ENCODE measurements at places on chromosomes 1 and 21.

GRCh38 chr1:3817138-3817740 is 20.9 kb upstream of the LRRC47 start:
- DNase-seq = no peak

- no peak for DNase-seq
These were observed 66.0 kb downstream of the SYDE2 start for GRCh38 chr1:85134583-85135391.

DNA sequence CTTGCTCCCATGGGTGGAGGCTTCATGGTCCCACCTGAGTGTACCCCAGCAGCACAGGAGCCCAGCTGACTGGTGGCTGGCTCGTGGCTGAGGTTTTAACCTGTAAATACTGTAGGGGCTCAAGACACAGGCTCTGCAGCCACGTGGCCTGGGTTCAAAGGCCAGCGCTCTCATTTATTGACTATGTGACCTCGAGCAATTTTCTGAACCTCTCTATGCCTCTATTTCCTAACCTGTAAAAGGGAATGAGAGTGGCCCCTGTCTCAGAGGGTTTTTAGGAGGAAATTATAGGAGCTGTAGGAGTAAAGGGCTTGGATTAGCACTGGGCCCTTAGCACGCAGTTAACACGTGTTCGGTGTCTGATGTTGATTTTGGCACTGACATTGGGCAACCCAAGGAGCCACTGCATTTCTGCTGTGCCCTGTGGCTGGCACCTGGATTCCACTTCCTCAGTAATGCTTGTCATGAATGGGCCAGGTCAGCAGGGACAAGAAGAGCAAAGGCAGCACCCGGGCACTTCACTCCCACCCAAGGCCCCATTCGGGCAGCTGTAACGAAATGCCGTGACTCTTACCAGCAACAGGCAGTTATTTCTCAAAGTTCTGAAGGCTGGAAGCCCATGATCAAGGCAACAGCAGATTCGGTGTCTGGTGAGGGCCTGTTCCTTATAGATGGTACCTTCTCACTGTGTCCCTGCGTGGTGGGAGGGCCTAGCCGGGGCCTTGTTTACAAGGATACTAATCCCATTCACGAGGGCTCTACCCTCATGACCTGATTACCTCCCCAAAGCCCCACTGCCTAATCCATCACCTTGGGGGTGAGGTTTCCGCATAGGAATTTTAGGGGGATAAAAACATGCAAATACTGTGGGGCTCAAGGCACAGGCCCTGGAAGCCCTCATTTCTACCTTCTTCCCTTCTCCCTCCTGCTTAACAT is 25.2 kb downstream of the ARHGEF10L start:
- DNase-seq = no peak

- no peak for DNase-seq
These were observed 318.7 kb upstream of the ST6GALNAC5 start for GRCh38 chr1:76548513-76549100.

DNA sequence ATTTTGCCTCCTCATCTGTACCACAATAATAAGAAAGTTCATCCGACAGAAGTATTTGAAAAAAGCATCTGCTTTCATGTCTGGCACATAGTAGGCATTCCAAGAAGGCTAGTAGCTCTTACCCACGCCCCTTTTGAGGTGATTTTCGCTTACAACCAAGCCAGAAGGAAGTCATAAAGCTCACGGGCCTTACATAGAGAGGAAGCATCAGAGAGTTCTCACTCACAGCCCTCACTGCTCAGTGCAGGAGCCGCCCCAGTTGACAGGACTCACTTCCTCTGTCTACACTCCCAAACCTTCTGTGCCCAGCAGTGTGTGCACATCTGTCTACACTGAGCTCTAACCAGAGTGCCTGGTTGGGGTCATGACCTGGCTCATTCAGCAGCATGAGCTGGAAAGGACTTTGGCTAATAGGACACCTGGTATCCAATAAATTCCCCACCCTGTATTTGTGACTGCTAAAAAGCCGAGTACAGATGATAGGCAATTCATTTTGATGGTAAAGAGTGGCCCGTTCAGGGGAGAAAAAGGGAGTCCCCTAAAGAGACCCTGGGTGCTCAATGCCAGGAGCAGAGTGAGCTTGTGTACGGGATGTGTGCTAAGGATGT is 36.8 kb upstream of the DUSP10 start:
- DNase-seq = peak; percentile 72

All from activated CD8-positive, alpha-beta T cell treated with anti-CD3 and anti-CD28 coated beads for 36 hours (primary cell).